ENCODE measurements at places on chromosomes 3 and 15.

DNA sequence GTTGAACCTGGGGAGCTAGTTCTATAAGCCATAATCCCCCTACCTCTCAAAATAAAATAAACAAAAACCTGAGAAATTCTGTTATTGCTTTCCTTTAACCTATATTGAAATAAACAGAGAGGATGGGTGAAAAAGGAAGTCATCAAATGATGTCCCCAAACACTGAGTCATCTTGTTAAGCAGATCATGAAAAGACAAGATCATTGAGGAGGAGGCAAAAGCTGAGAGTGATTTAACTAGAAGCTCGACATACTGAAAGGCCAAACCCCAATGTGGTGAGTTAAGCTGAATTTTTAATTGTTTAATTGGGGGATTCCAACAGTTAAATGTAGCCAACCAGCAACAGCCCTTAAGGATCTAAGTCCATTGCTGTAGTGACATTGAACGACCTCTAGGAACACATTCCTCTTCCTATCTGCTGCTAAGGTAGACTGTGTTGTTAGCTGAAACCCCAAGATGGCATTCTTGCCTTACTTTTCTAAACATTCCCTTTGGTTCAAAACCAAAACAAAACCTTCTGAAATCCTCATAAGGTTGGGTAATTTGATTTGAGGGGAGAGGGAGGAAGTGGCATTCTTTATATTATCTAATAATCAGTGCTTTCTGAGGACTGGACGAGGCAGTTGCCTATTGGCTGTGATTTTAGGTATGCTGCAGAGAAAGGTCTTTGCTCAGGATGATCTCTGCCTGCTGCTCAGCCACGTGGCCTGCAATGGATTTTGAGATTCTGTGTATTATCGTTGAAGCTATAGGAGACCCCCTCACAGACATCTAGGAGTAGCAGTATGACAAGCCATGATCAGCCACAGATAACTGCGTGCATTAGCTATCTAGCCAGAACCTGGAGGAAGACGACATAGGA, 62.7 kb upstream of the BNIP2 start:
- DNase-seq = no peak

DNA sequence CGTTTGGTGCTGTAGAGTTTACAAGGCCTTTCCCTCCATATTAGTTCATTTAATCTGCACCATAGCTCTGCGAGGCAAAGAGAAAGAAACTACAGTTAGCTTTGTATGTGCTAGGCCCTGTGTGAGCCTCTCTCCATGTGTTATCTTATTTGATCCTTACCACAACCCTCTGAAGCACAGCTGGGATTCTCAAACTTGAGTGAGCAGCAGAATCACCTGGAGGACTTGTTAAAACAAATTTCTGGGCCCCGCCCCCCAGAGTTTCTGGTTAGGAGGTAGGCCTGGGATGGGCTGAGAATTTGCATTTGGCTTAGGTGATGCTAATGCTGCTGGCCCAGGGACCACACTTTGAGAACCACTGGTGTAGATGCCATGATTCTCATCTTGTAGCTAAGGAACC, 12.3 kb downstream of the CA12 start:
- DNase-seq = no peak

- no peak for DNase-seq
Observed at GRCh38 chr15:70192490-70192889, 94.8 kb upstream of the TLE3 start.

DNA sequence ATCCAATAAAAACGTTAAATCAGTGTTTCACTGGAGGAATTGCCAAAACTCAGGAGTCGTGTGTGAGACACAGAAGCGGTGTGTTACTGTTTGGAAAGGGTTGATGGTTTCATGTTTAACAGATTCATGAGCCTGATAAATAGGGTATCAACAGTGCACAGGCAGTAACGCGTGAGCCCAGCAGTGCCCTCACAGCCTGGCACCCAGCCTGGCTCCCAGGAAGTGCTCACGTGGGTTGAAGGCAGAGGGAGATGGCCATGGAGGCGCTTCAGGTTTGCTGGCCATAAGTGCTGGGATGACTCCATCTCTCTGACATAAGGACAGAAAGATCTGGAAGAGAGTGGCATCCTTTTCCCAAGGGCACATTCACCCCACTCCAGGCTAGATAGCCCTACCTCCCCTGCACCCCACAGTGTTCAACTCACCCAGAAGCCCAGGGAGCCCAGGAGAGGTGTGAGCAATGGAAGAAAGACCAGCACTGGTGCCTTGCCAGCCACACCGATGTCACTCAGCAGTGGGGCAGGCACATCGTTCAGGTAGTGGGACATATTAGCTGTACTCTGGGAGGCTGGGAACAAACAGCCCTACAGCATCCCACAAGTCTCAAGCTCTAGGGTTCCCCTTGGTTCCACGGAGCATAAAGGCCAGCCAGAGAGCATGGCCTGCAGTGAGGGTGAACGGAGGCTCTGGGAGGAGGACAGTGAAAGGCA, 164.3 kb downstream of the LRRK1 start:
- DNase-seq = no peak

- no peak for DNase-seq
Observed at GRCh38 chr3:150825916-150826377, 63.0 kb upstream of the SIAH2 start.

- DNase-seq = no peak
Observed at GRCh38 chr3:177934001-177934891, 602.0 kb upstream of the KCNMB2 start.

DNA sequence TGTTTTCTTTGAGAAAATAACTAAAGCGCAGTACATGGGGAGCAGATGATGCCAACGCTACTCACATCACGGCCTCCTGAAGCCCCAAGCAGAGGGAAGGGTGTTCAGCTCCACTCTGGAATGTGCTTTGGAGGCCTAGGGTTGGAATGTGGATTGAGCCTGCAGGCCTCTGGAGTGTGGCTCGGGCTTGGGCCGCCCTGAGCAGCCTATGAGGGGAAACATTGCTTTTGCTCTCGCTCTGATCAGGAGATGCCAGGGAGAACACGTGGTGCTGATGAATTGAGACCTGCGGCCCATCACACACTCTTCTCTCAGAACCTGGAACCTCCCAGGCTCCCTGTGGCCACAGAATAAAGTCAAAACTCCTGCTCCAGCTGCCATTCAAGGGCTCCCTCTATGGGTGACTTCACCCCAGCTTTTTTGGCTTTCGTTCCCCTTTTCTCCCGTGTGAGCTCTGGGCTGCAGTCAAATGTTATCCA, 23.3 kb downstream of the CCDC13 start:
- no peak for DNase-seq

DNA sequence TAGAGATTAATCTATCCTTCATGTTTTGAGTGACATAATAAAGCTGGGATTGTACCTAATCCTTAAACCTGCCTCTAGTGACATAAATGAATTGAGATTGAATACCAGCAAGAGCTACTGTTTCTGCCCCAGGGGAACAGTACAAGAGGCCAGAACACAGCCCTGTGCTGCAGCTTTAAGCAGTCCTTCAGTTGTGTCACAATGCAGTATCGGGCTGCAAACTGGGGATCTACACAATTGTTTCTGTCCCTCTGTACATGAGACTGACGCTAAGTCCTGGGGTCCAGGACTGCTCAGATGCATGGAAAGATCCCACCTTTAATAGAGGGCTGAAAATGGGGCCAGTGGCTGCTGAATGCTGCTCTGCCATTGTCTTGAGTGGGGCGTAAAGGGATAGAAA, 87.5 kb downstream of the MINAR1 start:
- no peak for DNase-seq

GRCh38 chr3:56193519-56193918, 274.7 kb downstream of the ERC2 start:
- no peak for DNase-seq

GRCh38 chr15:100671858-100672543, 69.6 kb downstream of the ASB7 start:
- no peak for DNase-seq

- no peak for DNase-seq
Observed at GRCh38 chr3:138458774-138459499, 24.5 kb downstream of the ESYT3 start.

GRCh38 chr15:29320420-29320819, 50.8 kb upstream of the NSMCE3 start:
- no peak for DNase-seq

- DNase-seq = peak; percentile 68
Observed at GRCh38 chr15:65400760-65401610, 21.8 kb downstream of the IGDCC4 start.

- no peak for DNase-seq
Observed at GRCh38 chr3:190086191-190086590, 34.5 kb downstream of the P3H2 start.

DNA sequence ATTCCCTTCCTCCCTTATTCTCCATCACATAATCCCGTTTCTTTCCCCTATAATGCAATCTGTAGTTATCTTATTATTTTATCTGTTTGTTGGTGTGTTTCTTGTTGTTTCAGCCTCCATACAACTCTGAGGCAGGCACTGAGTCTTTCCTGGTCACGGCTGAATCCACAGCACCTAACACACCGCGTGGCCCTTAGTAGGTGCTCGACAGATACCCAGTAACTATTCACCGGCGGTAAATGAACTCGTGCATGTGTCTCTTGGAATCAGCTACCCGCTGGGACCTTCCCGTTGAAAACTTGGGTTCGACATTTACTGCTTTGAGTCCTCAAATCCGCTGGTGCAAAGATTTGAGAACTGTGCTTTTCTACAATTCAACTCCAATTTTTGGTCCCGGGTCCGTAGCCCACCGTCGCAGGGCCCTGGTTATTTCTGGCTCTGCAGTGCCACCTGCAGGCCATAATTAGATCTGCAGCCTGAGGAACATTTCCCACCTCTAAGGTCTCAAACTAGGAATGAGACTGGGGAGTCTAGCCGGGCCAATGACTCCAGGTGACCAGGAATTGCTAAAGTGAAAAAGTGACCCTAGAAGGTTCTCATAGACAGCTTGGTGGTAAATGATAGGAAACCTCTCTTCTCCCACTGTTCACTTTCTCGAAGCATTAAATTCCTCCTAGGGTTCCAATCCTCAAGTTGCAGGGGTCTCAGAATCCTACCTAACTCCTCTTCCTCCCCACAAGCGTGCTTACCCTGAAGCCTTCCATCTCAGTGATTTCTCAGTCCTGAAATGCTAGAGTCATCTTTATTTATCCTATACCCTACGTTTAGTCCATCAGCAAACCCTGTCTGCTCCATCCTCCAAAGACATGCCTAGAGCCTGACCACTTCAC, 40.0 kb upstream of the TRH start:
- DNase-seq = peak; percentile 48

- no peak for DNase-seq
Observed at GRCh38 chr15:73941871-73942635, 15.8 kb downstream of the LOXL1 start.

GRCh38 chr3:104763007-104763406, 603.7 kb upstream of the ALCAM start:
- DNase-seq = no peak

Data from activated CD8-positive, alpha-beta T cell treated with anti-CD3 and anti-CD28 coated beads for 36 hours (primary cell).